ENCODE measurements at places on chromosomes 16 and 17. TPM values are rescaled to one million over a fixed set of nuclear protein-coding genes. Genes with fewer than 3 reads are reported as not detected.

The SLC13A2 gene
- total RNA-seq, result not detected

The NARF gene
- 45.1 TPM for total RNA-seq

The PIRT gene
- total RNA-seq, result not detected

The KRT24 gene
- total RNA-seq, result not detected

The KRT40 gene
- total RNA-seq, result 0.14 TPM

The OR1F1 gene
- total RNA-seq, result not detected

The SKAP1 gene
- total RNA-seq, result not detected

The IGSF6 gene
- under 0.01 TPM for total RNA-seq

The RGS11 gene
- 2.4 TPM for total RNA-seq

The SLC6A2 gene
- 0.43 TPM for total RNA-seq

The MRPL10 gene
- total RNA-seq, result 56.2 TPM

The LLGL1 gene
- 32.4 TPM for total RNA-seq

The KCNJ2 gene
- 2.9 TPM for total RNA-seq

The ABCC3 gene
- total RNA-seq, result 31.1 TPM

The FKBP10 gene
- 563 TPM for total RNA-seq

The CIBAR2 gene
- total RNA-seq, result not detected

The CD300E gene
- not detected for total RNA-seq

The TMEM204 gene
- total RNA-seq, result 9.6 TPM

The KRT28 gene
- total RNA-seq, result not detected

The GLTPD2 gene
- not detected for total RNA-seq

The CHST5 gene
- under 0.01 TPM for total RNA-seq

The CCL2 gene
- total RNA-seq, result 128 TPM

The KLHL10 gene
- total RNA-seq, result not detected

The CYBA gene
- total RNA-seq, result 136 TPM

The MYH8 gene
- not detected for total RNA-seq

The RNF43 gene
- not detected for total RNA-seq

The C16orf74 gene
- 21.8 TPM for total RNA-seq

The INCA1 gene
- total RNA-seq, result 0.22 TPM

The TSNAXIP1 gene
- total RNA-seq, result 1.0 TPM

Data from placental pericyte (primary cell).